ENCODE measurements at places on chromosomes 13 and 19.

DNA sequence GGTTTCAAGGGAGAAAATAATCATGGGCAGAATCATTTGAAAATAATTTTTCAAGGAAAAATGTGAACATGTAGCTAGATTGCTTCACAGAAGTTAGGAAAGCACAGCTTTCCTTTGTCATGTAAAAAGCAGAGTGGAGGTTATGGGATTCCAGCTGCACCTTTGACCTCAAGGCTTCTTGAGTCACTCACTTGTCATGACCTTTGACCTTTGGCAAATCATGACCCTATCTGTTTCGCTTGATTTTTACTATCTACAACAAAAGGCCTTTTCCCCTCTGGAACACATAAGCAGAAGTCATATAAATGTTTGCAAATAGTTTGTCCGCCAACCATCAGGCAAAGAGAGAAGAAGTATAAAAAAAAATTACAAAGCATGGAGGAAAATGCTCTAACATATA is 210.7 kb upstream of the MIR17HG start:
- no peak for DNase-seq

GRCh38 chr19:3504735-3505134 is 1.4 kb upstream of the FZR1 start:
- DNase-seq: no peak

DNA sequence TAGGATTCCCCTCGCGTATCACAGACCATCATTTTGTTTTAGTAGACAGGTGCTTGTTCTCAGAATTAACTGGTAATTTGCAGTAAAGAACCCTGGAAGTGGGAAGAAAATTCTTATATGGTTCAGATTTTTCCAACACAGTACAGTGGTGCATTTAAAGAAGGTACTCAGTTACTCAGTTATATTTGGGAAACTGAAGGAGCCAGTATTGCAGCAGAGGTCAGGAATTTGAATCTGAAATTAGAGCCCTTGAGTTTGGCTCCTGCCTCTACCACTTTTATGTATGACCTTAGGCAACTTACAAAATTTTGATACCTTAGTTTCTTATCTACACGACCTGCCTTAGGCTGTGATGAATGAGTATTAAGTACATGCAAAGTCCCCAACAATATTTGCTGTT is 19.7 kb downstream of the METTL21C start:
- no peak for DNase-seq

- no peak for DNase-seq
Measured at GRCh38 chr19:8575467-8575997, 1.7 kb downstream of the MYO1F start.

- DNase-seq: peak; percentile 19
Measured at GRCh38 chr19:4754248-4754647, 30.6 kb upstream of the DPP9 start.

Measured in NCI-H187 (cell line).